CD4-positive, alpha-beta T cell treated with Interleukin-21 for 1 hour (primary cell): ENCODE measurements at places on chromosomes 7 and 10.
A peak's percentile ranks its signal among the peaks of the same experiment; 100 is the strongest.

DNA sequence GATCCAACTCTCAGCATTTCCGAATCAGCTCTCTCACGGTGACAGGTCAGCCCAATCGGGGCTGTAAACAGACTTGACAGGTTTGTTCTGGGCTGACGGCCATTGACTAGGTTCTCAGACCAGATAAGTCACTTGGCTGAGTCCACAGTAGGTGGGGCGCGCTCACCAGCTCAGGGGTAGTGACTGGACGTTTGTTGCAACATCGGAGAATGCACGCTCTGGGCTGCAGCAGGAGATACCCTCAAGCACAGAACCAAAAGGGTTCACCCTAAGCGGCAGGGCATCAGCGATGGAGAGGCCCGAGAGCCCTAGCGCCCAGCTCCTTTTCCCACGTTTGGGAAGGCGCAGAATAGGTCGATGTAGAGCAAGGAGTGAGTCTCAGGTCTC lies 1.8 kb downstream of the KLLN start:
- DNase-seq, result no peak

- no peak for DNase-seq
Observed at GRCh38 chr7:125563964-125564529, 634.4 kb upstream of the POT1 start.

DNA sequence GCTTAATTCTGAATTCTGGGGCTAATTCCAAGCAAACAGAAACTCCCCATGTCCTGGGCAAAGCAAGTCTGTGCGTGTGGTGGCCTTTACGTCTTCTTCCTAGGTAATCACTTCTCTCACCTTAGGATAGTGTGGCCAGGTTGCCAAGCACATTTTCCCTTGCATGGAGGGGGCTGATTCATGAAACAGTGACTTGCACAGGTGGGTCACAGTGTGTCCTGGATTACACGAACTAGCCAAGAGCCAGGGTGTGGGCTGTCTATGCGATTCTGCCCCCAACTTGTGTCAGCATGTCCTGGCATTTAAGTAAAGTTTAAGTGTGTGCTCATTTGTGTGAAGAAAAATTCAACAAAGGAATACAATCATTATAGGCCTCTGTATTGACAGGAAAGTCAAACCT lies 18.5 kb upstream of the SEM1 start:
- no peak for DNase-seq

GRCh38 chr10:87960230-87960629 lies 96.8 kb downstream of the PTEN start:
- DNase-seq, result no peak

DNA sequence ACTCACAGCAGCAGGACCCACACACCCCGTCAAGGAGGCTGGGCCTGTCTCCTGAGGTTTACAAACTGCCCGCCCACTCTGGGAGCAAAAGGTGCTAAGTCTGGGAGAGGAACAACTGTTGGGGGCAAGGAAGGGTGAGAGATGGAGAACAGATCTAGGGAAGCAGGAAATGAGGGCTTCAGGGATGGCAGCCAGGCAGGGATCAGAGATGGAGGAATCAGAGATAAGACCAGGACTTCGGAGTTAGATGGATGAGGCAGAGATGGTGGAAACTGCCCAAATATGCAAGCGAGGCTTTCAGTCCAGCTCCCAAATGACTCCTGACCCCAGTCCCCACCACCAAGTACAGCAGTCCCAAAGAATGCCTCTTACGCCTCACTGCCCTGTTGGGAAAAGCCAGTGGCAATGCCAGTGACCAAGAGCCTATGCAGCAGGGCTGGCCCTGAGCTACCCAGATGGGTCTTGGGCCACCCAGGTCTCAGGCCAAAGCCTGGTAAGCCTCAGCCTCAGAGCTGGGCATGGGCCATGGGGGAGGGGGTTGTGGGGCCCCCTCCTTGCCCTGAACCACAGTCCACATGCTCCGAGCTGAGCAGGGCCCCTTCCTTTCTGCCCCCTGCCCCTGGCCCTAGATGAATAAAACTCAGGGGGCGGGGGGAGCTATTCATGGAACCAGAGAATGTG lies 39.5 kb upstream of the SLF2 start:
- DNase-seq, result no peak

DNA sequence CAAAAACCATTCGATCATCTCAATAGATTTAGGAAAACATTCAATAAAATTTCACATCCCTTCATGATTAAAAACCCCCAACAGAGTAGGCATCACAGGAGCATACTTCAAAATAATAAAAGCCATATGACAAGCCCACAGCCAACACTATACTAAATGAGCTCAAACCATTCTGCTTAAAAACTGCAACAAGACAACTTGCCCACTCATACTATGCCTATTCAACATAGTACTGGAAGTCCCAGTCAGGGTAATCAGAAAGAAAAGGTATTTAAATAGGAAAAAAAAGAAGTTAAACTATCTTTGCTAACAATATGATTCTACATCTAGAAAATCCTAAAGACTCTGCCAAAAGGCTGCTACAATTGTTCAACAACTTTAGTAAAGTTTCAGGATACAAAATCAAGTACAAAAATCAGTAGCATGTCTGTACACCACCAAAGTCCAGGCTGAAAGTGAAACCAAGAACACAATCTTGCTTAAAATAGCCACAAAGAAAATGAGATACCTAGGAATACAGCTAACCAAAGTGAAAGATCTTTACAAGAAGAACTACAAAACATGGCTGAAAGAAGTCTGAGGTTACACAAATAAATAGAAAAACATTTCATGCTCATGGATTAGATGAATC lies 882.6 kb downstream of the GRM8 start:
- no peak for DNase-seq

GRCh38 chr7:135743907-135744731 lies 4.5 kb downstream of the FAM180A start:
- DNase-seq, result no peak

DNA sequence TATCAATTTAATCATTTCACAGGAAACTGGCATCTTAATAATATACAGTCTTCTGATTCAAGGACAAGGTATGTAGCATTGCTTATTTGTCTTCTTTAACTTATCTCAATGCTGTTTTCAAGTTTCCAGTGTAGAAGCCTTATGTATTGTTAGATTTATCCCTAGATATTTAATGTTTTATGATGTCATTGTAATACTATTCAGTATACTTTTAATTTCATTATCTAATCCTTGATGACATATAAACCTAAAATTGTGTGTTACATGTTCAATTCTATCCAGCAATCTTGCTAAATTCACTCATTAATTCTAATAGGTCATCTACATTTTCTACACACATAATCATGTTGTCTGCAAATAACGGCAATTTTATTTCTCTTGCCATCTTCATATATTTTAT lies 126.3 kb upstream of the SEC61G start:
- DNase-seq, result no peak

GRCh38 chr10:123385508-123386080 lies 231.4 kb downstream of the BUB3 start:
- DNase-seq, result no peak

DNA sequence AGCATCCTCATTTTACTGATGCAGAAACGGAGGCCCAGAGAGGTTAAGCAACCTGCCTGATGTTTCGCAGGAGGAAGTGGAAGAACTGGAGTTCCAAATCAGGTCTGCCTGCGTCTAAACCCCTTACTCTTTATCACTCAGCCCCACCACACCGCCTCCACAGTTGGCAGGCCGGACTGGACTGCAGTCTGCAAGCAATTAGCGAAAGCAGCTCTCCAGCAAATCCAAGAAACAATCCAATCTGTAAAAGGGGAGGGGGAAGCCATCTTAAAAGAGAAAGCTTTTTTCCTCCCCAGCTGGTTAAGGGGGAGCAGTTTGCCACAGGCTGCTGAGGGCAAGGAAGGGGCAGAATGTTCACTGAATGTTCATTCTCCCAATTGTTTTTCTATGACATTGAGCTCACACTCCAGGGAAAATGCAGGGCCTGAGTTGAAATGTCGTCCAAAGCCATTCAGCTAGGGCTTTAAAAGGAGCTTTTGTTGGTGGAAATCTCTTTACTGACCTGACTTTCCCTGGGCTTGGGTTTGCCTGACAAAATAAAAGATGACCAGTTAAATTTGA lies 350.1 kb downstream of the RNLS start:
- no peak for DNase-seq

GRCh38 chr10:70599791-70600190 lies 2.8 kb downstream of the PRF1 start:
- DNase-seq, result no peak

- no peak for DNase-seq
Observed at GRCh38 chr7:149751043-149751775, 22.2 kb downstream of the ZNF467 start.

- no peak for DNase-seq
Observed at GRCh38 chr10:103990121-103990520, 23.2 kb downstream of the SLK start.

- DNase-seq, result no peak
Observed at GRCh38 chr10:108393089-108393488, 1228.6 kb upstream of the SORCS1 start.

- DNase-seq, result no peak
Observed at GRCh38 chr10:109451879-109452278, 471.4 kb downstream of the XPNPEP1 start.

DNA sequence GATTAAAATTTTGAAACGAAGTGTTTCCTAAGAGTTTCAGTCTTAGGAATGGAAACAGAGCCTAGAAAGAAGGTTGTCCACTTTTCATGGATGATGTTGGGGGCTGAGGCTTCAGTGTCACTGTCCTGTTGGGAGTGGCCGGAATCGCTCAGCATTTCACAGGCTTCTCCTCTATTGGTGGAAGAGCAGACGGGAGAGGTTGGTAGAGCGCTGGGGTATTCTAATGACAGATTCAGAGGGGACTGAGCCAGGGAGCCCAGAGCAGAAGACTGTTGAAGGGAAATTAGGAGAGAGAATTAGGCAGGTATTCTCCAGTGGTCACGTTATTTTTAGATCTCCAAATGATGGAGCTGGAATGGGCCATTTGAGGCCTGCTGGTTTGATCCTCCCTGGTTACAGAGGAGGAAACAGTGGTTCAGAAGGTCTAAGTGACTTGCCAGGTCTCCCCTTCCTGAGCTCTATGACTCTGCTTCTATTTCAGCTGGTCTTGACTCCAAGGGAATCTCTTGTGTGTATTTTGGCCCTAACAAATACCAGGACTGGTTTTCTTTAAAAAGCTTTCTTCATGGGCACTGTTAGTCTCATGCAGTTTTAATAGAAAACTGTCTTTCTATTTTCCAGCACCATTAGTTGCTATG lies 35.7 kb upstream of the EEPD1 start:
- DNase-seq, result no peak

GRCh38 chr7:155405399-155406318 lies 52.3 kb upstream of the EN2 start:
- peak; percentile 6 for DNase-seq

DNA sequence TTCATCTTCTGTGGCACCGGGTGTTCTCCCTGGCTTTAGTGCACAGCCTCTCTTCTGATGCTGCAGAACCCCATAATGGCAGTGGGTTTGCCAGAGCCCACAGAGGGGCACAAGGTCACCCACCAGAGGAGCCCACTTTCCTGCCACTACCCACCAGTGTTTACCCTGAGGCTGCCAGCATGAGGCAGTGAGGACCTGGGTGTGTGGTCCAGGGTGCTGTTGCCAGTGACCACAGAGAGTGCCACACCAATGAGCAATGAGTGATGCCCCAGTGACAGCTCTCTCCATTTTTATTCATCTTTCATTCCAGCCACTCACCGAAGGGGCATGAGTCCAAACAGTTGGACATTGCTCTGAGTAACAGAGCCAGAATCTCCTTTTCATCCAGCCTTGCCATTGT lies 34.8 kb downstream of the MTURN start:
- DNase-seq, result no peak

GRCh38 chr10:127918572-127918971 lies 11.7 kb downstream of the PTPRE start:
- DNase-seq, result no peak

DNA sequence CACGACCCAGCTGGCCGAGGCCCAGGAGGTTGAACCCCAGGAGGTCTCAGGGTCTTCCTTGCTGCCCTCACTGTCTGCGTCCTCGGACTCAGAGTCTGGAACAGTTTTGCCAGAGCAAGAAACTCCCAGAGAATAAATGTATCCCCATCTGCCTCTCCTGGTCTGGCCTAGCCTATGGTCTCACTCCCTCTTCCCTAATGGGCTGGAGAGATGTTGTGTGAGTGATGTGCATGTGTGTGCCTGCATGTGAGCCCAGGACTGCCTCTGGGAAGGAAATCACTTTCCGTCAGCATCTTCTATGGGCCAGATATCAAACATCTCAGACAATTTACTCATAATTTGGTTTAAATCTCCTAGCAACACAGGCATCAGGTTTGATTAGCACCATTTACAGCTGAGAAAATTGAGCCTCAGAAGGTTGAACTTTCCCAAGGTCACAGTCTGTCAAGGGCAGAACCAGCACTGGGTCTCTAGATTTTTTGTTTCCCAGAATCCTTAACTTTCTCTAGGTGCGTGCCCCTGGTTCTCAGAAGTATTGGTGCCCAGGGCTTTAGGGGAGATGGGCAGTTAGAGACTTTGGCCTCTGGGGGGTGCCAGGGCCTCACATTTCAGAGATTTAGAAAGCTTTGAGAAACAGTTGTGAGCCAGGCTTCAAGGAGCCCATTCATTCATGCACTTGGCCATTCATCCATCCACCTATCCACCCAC lies 4.9 kb downstream of the TMEM270 start:
- no peak for DNase-seq

- DNase-seq, result no peak
Observed at GRCh38 chr10:98492763-98493162, 46.0 kb upstream of the HPS1 start.

DNA sequence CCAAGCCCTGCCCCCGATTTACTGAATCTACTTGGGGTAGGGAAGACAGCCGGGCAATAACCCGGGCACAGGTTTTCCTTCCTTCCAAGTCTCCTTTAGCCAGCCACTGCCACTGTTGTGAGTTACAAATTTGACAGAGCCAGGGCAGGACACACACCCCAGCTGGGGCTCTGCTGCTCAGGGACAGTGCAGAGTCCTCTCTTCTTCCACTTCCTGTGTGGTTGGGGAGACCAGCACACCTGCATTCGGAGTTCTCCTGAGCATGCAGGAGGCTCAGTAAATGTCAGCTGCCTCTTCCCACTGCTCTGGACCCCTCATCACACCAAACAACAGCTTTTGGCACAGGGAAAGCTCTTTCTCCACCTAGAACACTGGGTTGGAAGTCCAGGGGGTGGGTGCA lies 21.3 kb downstream of the CHST15 start:
- DNase-seq, result no peak

- DNase-seq, result no peak
Observed at GRCh38 chr10:24393201-24393600, 184.3 kb downstream of the KIAA1217 start.

DNA sequence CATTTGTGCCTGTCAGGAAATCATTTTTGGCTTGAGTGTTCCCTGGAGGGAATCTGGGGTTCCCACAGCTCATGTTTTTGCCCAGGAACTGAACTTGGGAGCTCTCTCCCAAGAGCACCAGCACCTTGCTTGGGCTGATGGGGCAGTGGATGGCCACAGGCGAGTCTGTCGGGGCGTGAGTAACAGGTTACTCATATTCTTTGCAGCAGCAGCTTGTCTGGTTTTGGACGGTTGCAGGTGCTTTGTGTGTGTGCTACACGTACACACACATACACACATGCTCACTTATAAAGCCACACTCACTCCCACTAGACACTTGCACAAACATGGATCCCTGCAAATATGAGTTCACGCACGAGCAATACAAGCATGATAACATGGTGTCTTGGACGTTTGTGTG lies 2.9 kb upstream of the PALD1 start:
- DNase-seq, result no peak

- DNase-seq, result no peak
Observed at GRCh38 chr7:18896343-18896975, 221.0 kb downstream of the TWIST1 start.
